Stimulated activated memory B cell treated with anti-CD40 and anti-IgM and Interleukin-4, amounts not matched to agents 10 μg/mL and 1 μg/mL and 100 μg/mL, for 72 hours (primary cell): ENCODE measurements at places on chromosomes 3 and 15.

- no peak overlapping the region for H3K4me3 ChIP-seq
- H3K27ac ChIP-seq, result no peak overlapping the region
- no peak for ATAC-seq
- no peaks in the 10 kb centered on the region for H3K4me1 ChIP-seq
- H3K36me3 ChIP-seq, result no peaks in the 10 kb centered on the region
Observed at GRCh38 chr3:35262406-35262805, 376.9 kb upstream of the ARPP21 start.

- no peaks in the 10 kb centered on the region for H3K27me3 ChIP-seq
- H3K4me1 ChIP-seq, result peaks cover 6% of the 10 kb centered on the region
- no peak for ATAC-seq
- no peak overlapping the region for H3K27ac ChIP-seq
Observed at GRCh38 chr15:48283396-48284145, 47.7 kb upstream of the DUT start.

DNA sequence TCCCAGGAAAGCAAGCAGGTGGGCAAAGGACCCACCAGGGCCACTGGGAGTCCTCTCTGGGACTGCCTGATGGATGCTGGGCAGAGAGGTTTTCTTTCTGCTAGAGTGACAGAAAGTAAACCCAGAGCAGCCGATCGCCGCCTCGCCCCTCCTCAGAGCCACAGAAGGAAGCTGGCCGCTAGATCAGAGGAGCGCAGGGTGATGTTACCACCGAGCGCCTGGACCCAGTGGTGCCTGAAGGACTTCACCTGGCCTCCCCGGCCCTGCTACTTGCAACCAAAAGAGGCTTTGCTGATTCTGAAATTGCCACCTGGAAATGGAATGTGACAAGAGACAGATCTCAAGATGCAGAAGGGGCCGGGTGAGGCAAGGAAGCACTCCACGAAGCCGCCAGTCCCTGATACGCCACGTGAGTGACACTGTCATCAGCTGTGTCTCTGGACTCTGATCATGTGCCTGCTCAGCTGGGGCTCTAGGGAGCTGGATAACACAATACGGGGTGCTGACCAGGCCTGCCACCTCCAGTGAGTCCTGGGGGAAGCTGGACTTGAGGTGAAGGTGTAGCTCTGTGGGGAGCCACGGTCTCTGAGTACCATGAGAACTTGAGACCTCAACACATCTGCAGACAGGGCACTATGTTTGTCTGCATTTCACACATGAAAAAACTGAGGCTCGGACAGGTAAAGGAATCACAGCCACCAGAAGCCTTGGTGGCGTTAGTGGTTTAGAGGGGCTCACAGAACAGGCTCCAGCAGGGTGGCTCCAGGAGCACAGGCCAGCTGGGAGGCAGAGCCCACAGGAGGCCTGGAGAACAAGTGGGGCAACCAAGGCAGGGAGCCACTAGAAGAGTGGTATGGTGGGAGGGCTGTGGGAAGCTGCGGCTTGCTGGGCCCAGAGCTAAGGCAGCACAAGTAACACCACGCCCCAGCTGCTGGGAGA is 137.9 kb upstream of the PRR20G start:
- no peak for ATAC-seq
- H3K4me3 ChIP-seq, result no peak overlapping the region
- no peaks in the 10 kb centered on the region for H3K4me1 ChIP-seq

DNA sequence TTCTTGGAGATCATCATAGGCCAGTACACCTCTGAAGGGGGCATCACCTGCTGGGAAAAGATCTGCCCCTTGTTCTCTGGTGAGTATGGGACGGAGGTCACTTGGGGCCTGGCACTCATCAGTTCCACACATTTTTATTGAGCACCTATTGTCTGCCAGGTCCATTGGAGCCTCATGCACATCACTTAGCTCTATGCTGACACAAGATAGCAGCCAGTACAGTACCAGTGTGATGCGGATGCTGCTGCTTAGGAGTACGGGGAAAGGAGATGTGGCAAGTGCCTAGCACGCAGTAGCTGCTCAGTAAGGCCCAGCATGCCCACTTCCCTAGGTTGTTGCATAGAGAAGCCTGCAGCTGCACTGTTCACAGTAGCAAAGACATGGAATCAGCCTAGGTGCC is 43.4 kb downstream of the SLC6A6 start:
- no peaks in the 10 kb centered on the region for H3K27me3 ChIP-seq
- H3K27ac ChIP-seq, result no peak overlapping the region
- no peak for ATAC-seq
- no peak overlapping the region for H3K4me3 ChIP-seq
